ENCODE measurements at places on chromosomes 2 and 18.

DNA sequence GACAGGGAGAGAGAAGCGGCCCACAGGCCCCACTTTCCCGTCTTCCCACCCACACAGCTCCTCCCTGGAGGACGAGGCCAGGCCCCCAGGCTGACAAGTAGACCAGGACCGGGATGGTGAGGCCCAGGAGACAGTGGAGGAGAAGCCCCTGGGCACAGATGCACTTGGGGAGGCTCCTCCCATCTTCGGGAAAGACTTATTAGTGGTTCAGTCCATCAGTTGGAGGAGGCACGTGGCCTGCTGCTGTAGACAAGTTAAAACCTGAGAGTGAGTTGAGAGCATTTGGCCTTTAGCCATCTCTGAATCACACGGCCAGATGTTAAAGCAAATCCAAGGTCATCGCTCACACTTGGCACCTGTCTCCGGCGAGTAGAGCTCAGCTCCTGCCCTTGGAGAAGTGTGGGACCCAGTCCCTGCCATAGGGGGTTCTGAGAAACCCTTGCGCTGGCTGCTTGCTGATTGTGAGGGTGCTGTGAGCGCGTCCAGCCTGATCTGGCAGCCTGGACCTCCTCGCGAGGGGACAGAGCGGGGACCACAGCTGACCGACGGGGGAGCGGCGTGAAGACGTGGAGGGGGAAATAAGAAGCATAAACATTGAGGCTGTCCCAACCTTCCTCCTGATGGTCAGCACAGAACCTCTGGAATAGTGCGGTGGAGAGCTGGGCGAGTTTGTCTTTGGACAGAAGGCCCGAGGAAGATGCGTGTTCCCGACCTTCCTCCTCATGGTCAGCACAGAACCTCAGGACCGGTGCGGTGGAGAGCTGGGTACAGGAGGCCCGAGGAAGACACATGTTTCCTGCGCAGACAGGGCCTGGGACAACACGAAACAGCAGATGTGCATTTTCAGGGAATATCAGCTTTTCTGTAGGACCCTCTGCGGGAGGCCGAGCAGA is 24.7 kb upstream of the ALLC start:
- no peak for DNase-seq

- no peak for DNase-seq
Observed at GRCh38 chr2:33056170-33056569, 109.4 kb downstream of the LTBP1 start.

DNA sequence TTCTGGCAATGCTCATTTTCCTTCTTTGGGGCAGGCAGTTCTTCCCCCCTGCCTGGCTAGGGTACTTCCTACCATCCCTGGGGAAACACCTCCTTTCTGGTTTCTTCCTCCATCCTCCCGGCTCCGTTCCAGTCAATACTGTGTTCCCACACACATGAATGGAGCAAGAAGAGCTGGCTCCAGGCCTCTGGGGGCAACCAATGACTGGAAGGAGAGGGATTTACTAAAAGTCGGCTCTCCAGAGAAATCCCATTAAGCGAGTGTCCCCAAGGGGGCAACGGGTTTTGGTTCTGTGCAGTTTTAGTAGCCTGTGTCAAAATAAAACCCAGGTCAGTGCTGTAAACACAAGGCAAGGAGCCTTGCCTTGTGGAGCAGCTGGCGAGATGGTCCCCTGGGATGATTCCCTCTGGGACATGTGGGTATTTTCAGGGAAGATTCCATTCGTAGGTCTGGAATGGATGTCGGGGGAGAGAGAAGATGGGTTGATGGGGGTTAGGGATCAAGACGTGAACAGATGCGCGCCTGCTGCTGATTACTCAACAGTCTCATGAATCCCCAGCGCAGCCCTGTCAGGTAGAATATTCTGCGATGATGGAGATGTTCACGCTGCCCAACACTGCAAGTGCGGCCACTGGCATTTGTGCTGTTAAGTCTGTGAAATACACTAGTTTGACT is 32.0 kb downstream of the EMILIN2 start:
- no peak for DNase-seq

- no peak for DNase-seq
Observed at GRCh38 chr18:60038731-60039130, 138.9 kb downstream of the PMAIP1 start.

GRCh38 chr2:137115081-137115794 is 349.9 kb downstream of the THSD7B start:
- DNase-seq = no peak

GRCh38 chr2:21916934-21917522 is 793.3 kb downstream of the TDRD15 start:
- no peak for DNase-seq

DNA sequence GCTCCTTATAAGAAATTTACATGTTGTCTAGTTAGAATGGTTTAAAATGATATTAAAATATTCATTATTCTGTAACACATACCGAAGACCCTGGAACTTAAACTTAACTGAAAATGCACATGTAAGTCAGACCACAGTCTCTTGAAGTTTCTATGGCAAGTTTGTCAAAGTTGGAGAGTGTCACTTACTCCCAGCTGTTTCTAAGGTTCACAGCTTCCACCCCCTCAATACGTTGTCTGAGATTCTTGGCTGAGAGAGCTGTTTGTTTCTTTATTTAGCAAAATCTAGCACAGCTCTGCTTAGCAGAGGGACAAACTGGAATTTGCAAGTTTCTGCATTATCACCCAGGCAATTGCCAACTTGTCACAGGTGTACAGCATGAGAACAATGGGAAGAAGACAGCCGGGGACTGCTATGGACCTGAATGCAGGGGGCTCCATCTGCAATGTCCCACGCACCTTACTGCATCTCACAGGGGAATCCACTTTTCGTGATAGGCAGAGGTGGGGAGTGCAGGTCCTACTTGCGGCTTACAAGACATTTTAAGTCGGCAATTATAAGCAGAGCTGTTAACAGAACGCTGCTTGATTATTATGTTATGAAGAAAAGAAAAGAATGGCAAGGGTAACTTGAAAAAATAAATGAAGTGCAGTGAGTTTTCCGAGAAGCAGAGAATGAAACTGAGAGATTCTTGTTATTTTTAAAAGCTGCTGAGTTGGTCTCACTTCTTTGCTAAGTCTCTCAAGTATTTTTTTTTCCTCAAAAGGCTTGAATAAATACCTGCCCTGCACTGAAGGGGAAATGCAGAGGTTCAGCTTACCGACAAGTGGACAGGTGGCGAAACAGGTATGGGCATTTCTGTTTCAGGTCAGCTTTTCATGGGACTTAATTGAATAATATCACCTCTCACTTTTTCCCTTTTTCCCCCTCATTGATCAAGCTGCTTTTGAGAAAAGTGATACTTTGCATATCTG is 1072.1 kb upstream of the FANCL start:
- DNase-seq = no peak

DNA sequence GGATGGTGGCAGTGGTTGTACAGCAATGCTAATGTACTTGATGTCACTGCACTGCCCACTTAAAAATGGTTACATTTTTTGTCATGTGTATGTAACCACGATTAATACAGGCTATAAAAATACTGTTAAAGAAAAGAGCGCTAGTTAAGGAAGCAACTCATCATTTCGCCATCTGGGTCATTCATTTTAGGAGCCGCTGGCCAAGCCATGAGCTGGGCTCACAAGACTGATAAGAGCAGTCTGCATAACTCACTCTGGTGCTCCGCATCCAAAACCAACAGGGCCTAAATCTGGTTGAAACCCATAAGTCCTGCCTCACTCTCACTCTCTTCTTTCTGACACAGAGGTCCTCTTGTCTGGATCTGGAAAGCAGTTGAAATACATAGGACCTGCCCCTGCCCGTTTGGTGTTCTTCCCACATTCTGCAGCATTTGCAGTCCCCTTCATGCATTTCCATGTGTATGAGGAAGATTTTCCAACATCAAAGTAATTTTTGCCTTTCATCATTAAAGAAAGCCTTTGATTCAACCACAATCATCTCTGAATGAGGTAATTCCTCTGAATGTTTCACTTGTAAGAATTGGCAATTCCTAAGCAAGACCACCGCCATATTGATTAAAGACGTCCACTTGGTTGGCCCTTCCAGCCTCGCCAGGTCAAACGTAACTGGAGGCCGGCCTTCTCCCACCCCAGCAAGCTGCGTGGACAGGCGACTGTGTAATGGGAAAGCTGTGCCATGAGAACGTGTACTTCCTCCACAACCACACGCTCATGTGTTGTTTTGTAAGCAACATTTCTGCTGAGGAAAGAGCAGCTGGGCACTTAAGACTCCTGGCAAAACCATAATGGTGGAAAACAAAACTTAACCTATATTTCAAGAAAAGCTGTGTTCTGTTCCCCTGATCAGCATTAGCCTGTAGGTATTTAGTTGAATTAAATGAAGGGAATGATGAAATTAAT is 112.2 kb downstream of the VAPA start:
- no peak for DNase-seq

- no peak for DNase-seq
Observed at GRCh38 chr2:43984533-43984932, 11.3 kb downstream of the LRPPRC start.

DNA sequence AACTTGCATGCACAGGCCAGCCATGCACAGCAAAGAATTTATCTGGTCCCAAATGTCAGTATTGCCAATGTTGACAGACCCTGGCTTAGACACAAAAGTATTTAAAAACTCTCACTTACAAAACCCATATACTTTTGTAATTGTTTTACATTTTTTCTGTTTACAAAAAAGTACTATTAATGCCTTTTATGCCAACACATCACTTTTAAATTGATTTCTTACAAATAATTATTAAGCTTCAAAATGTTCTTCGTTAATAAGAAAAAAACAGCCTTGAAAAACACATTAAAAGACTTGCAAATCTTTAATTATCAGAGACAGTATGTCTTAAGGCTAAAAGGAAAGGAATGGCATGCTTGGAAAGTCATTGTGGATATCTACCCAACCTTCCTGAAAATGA is 181.3 kb upstream of the TWIST2 start:
- no peak for DNase-seq

GRCh38 chr2:150088538-150088937 is 398.9 kb downstream of the RND3 start:
- no peak for DNase-seq

DNA sequence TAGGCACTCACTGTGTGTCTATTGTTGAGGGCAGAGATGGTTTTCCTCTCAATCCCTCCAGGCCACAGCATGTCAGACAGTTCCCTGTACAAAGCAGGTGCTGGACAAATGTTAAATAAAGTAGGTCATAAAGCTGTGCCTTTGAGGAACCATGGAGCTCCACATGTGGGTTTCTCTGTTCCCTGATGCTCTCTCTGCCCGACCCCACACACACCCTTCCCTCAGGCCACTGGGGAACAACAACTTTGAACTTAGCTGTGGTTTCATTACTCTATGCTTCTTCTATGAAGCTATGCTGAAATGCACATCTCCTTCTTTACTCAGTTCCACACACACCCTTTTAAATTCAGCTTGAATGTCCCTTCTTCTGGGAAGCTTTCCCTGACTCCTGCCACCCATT is 415.3 kb downstream of the HRH4 start:
- DNase-seq = no peak

- no peak for DNase-seq
Observed at GRCh38 chr2:226618875-226619605, 180.6 kb downstream of the IRS1 start.

- no peak for DNase-seq
Observed at GRCh38 chr18:43936176-43936575, 658.9 kb upstream of the SYT4 start.

DNA sequence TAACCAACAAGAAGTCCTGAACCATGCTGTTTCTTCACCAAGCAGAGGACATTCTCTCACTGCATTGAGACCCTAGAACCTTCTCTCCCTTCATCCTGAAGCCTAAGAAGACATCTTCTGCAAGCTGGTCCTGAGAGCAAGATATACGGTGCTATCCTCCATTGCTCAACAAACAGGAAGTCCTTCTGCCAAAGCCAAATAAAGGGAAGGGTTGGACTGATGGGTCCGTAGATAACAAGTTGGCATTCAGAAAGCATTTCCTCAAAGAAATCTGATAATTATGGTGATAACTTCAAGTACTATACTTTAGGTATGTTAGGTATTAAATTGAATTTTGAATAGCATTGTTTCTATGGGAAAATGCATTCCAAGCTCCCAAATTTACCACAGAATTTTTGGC is 23.3 kb downstream of the GRB14 start:
- DNase-seq = no peak

GRCh38 chr2:166610180-166610912 is 116.3 kb upstream of the SCN7A start:
- DNase-seq = no peak

DNA sequence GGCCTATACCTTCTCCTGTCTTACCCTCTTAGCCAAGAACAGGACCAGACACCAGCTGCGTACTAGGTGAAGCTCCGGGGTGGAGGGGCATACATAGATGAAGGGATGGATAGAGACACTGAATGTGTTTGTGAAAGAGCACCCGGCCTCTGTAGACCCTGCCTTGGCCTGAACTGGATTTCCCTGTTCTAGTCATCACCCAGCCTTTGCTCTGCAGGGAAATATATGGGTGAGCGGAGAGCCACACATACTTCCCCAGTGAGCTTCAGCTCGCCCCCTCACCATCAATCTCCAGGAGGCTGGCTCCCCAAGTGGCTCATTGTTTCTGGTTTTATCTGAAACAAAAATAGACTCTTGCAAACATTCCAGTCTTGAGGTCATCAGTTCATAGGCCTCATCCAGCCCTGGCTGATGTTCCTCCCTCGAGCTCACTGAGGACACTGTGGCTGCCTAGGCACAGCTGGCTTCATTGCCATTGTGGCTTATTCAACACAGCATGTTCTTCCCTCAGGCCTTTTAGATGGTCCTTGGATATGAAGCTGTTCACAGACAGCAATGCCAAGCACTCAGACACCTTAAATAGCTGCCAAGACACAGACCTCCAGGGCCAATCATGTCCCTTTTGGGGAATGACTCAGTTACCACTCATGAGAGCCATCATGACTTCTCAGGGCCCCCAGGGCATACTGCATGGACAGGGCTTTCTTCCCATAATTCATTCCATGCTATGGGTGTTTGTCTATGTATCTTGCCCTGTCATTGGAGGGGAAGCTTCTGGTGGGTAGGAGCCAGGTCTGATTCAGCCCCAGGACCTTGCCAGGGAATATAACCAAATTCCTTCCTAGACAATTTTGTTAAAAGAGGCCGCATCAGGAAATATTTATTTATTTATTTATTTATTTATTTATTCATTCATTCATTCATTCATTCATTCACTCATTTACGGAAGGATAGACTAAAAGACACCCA is 82.4 kb downstream of the TTC32 start:
- no peak for DNase-seq

Data from CD4-positive, alpha-beta T cell treated with Interleukin-12 subunit alpha and Interleukin-12 subunit beta, for 1 hour (primary cell).